Heart right ventricle (tissue), 16 donors: ENCODE measurements at places on chromosomes 5 and 9. TPM values are rescaled to one million over a fixed set of nuclear protein-coding genes. Genes with fewer than 3 reads are reported as not detected.

The TLX3 gene
- polyA plus RNA-seq, result not detected

The C8G gene
- polyA plus RNA-seq, result 2.1 TPM

The HTR1A gene
- not detected for polyA plus RNA-seq

The GABRA1 gene
- not detected for polyA plus RNA-seq

The HDHD3 gene
- polyA plus RNA-seq, result 20.0 TPM

DNA sequence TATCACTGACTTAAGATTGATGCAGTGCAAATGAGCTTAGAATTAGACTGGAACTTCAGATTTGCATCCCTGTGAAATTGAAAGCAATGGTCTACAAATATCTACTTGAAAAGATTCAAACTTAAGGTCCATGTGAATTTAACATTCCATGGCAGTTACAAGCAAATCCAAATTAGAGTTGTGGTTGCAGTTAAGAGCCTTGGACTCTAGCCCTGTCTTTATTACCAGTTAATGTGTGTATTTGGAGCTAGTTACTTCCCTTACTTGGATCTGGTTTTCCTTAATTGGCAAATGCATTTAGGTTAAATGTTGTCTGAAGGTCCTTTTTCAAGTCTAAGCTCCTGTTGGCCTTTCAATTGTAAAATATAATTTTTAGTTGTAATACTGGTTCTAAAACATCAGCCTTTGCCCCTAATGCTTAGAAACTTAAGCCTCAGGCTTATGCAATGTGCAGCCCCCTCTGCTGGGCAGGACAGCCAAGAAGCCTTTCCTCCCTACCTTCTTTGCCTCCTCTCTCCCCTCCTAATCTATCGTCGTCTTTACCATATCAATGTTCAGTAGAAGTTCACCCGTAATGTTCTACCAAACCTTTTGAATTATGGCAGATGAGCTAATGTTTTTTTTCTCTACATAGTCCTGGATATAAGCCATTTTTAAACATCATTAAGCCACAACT lies 59.5 kb downstream of the ERMP1 start:
- DNase-seq, result no peak

GRCh38 chr5:107971846-107972245 lies 301.1 kb upstream of the EFNA5 start:
- DNase-seq, result no peak

GRCh38 chr9:72424131-72424530 lies 59.1 kb upstream of the ZFAND5 start:
- DNase-seq, result no peak

DNA sequence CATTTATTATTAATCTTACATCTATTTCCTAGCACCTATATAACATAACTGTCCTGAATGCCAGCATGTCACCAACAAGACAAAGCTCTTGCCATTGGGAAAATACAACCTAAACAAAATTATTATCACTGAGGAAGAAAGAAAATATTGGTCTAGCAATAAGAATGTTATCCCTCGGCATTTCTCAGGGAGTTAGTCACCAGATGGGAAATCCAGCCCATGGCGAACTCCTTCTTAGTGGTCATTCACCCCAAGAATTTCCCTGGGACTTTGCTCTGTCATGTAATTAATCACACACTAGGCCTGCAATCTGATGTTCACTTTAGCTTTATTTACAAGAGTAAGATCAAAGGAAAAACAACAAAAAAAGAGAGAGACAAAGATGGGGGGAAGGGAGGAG lies 56.1 kb upstream of the TAS2R1 start:
- no peak for DNase-seq

DNA sequence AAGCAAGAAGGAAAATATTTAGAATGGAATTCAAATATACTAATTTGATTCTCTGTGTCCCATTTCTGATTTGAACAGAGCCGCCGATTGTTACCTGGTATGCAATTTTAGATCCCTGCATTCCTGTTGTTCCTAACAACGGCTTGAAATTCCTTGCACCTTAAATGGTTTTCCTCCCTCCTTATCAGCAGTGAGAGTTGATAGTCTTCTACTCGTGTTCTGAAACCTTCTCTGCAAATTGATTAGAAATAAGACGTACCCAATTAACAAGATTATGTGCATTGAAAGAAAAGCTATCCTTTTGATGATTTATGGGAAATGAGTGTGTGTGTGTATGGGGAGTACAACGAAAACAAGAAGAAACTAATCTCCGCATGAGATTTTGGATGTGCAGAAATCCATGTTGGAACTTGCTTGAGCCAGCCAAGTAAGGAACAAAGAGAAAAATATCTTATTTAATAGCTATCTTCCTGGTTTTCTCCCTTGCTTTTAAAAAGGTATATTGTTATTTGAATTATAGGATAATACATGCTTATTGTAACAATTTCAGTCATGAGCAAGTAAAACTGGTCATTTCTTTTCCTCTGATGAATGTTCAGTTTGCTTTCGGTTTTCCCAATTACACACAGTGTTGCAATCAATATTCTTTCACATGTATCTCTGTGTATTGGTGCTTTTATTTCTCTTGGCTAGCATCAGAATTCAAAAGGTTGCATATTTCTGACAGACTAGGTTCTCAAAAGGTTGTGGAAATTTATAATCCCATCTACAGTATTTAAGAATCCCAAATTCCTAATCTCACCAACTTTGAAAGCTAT lies 211.1 kb upstream of the ACTBL2 start:
- no peak for DNase-seq

GRCh38 chr5:174737330-174737729 lies 12.9 kb downstream of the MSX2 start:
- DNase-seq, result no peak

DNA sequence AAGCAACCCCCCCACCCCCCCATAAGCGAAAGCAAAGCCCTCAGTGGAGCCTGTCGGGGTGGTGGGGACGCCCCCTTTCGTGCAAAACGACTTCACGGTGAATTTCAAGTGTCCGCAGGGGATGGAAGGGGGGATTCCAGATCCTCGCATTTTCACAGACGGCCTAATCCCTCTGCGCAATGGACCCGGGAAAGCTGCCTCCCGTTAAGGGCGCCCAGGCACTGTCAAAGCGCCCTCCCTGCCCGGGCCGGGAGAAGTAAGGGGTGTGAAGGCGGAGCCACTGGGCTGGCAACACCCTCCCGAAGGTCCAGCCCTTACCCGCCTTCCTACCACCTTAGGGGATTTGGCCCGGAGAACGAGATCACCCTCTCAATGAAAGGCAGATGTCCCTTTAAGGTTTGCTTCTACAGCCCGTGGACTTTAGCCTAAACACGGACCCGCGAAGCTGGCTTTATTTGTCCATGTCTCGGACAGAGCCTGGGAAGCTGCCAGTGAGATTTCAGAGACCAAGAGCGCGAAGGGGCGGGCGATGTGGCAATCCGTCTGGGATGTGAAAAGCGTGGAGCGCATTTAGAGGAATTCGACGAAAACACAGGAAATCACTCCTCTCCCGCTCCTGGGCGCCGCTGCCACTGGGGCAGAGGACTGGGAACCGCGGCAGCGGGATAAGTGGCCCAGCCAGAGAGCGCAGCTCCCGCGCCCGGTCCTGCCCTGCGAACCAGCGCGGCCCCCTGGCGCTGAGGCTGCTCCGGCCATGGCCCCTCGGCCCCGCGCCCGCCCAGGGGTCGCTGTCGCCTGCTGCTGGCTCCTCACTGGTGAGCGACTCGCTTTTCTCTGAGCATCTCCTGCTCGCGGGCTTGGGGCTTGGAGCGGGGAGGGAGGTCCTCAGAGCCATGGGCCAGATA lies at the start of the genes ITGA1 and PELO:
Gene ITGA1 (plus strand): TSS at position 317 of the 905 bp plus-strand sequence. CDS start 438 bp downstream, at position 755.
Gene PELO (plus strand): TSS at position 317 of the 905 bp plus-strand sequence. CDS start 12,479 bp downstream, outside the sequence.
- peak; percentile 77 for DNase-seq

GRCh38 chr5:91416491-91416890 lies 33.4 kb upstream of the ARRDC3 start:
- DNase-seq, result no peak
